ENCODE measurements at places on chromosomes 4 and X.

DNA sequence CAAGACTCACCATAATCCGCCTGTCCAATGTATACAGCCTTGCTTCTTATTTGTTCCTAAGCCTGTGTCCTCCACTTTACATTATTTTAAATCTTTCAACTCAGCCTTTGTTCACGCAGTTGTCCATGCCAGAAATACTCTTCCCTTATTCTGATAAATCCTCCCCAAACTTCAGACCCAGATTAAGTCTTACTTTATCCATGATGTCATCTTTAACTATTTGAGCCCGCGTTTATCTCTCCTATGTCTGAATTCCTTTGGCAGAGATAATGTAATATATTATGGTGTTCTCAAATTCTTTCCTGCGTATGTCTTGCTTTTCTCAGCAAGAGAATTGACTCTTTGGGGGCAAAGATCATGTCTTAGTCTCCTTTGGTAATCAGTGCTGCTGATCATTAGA lies 129.6 kb downstream of the LUZP4 start:
- DNase-seq = no peak

DNA sequence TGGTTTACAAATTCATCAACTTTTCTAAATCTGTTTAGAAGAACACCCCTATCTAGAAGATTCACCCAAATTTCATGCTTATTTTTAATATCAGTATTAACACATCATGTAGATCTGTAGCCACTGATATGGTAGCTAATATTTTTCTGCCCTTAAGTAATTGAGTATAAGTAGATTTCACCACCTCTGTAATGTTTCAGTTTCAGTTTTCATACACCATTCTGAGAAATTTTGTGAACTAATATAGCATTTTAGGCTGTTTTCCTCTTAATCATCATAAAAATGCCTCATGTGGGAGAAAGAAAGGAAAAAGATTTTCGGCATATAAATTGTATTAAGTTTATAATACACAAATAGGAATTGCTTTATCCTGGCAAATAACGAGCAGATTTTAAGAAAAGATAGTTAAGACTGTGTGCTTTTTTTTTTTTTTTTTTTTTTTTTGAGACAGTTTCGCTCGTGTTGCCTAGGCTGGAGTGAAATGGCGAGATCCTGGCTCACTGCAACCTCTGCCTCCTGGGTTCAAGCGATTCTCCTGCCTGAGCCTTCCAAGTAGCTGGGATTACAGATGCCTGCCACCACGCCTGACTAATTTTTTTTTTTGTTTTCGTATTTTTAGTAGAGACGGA lies 21.4 kb upstream of the RBPJ start:
- no peak for DNase-seq

DNA sequence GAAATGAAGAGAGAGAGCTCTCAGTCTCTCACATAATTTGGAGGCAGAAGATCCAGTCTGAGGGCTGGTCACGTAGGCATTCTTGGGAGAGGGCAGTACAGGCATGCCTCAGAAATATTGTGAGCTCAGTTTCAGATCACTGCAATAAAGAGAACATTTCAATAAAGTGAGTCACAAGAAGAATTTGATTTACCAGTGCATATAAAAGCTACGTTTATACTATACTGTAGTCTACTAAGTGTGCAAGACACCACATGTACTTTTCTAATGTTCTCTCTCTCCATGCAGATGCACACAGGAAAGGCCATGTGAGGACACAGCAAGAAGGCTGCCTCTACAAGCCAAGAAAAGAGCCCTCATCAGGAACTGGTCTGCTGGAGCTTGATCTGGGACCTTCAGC lies 583.5 kb upstream of the FAT1 start:
- DNase-seq = peak; percentile 57

DNA sequence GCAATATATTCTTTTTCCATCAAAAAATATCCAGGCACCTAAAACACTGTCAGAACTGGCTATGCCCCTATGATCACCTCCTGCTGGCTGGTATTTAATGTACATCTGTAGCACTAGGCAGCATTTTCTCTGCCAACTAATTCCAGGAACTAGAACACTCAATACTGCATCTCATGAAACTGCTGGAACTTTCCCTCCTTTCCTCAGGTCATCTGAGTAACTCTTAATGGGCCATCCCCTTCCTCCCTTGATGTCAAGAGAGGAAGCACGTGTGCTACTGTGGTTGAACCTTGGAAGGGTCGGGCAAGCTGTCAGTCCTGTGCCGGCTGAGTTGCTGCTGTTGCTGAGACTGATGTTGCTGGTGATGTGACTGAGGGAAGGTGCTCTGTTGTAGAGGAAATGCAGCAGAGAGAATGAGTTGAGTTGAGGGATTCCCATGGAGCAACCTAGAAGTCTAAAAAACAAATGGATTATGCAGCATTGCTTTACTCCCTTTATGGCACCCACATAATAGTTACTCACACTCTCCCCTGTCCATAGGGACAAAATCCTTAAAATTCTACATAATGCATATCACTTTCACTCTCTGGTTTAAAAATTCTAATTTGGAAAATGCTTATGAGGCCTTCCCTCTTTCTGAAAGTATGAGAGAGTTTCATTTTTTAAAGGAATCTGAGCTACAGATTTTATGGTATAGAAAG lies 39.5 kb downstream of the TMEM165 start:
- DNase-seq = peak; percentile 21

- peak; percentile 59 for DNase-seq
Measured at GRCh38 chr4:150297861-150298474, 219.7 kb downstream of the DCLK2 start.

- DNase-seq = no peak
Measured at GRCh38 chrX:123274796-123275195, 90.7 kb downstream of the GRIA3 start.
